Progenitor cell of endocrine pancreas (in vitro differentiated cells): ENCODE measurements at places on chromosomes 11 and 22. TPM values are rescaled to one million over a fixed set of nuclear protein-coding genes. Genes with fewer than 3 reads are reported as not detected.

The ACCS gene
- 30.5 and 33.5 TPM in 2 replicates for total RNA-seq

The RIMBP3B gene
- 0.65 and 1.3 TPM in 2 replicates for total RNA-seq

The SYT8 gene
- 0.69 and 1.5 TPM in 2 replicates for total RNA-seq

The ROBO4 gene
- total RNA-seq = not detected in 2 replicates

The CLCF1 gene
- 5.4 and 6.9 TPM in 2 replicates for total RNA-seq

The CNGA4 gene
- 2.0 and 2.1 TPM in 2 replicates for total RNA-seq

The PARVG gene
- total RNA-seq = 0.22 TPM in 1 of 2 replicates, not detected in the other

The SEZ6L gene
- total RNA-seq = 25.3 and 26.2 TPM in 2 replicates

The TMEM151A gene
- 0.33 and 0.57 TPM in 2 replicates for total RNA-seq

The TRMT2A gene
- 78.5 and 86.5 TPM in 2 replicates for total RNA-seq

The METTL15 gene
- total RNA-seq = 16.7 and 17.2 TPM in 2 replicates

The OTOG gene
- 0.78 and 1.5 TPM in 2 replicates for total RNA-seq

DNA sequence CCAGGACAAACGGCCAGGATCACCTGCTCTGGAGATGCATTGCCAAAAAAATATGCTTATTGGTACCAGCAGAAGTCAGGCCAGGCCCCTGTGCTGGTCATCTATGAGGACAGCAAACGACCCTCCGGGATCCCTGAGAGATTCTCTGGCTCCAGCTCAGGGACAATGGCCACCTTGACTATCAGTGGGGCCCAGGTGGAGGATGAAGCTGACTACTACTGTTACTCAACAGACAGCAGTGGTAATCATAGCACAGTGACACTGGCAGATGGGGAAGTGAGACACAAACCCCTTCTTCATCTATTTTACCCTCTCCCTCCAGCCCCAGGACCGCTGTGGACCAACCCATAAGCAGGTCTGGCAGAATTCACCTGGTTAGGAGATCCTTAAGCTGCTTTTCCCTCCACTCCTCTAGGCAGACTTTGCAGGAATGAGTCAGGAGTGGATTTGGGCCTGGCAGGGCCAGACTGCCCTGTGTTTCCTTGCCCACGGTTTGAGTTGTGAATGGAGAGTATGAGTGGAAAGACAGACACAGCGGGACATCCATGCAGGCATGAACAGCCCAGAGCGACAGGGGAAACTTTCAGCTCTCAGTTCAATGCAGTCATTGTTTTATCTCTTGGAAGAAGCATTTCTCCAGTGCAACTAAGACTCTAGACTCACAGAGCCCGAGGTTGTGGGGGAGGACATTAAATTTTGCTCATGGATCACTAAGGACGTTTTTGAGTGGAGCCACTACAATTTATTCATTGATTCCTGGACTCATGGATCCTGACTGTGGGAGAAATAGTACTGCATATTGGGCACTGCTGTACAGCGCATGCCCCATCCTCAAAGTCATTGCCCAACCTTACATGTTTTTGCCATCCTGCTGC lies 75.3 kb upstream of the IGLL5 start:
- no peak overlapping the region for H3K27ac ChIP-seq
- peaks cover 13% of the 10 kb centered on the region for H3K4me1 ChIP-seq
- no peak for DNase-seq
- H3K4me3 ChIP-seq = no peak overlapping the region
- H3K27me3 ChIP-seq = peaks cover 17% of the 10 kb centered on the region

- H3K27me3 ChIP-seq = peaks cover 49% of the 10 kb centered on the region
- no peak for DNase-seq
- H3K4me3 ChIP-seq = no peak overlapping the region
- H3K4me1 ChIP-seq = peaks cover 9% of the 10 kb centered on the region
- H3K27ac ChIP-seq = no peak overlapping the region
These were observed 39.7 kb downstream of the FLI1 start for GRCh38 chr11:128733440-128734102.

- H3K4me3 ChIP-seq = no peak overlapping the region
- DNase-seq = no peak
- H3K27me3 ChIP-seq = no peaks in the 10 kb centered on the region
- H3K27ac ChIP-seq = no peak overlapping the region
These were observed 29.7 kb upstream of the PRODH start for GRCh38 chr22:18965526-18966421.

- no peak overlapping the region for H3K4me3 ChIP-seq
- H3K4me1 ChIP-seq = peaks cover under 1% of the 10 kb centered on the region
- DNase-seq = no peak
- H3K27me3 ChIP-seq = peaks cover 49% of the 10 kb centered on the region
These were observed 305.4 kb downstream of the ST3GAL4 start for GRCh38 chr11:126660761-126661425.

DNA sequence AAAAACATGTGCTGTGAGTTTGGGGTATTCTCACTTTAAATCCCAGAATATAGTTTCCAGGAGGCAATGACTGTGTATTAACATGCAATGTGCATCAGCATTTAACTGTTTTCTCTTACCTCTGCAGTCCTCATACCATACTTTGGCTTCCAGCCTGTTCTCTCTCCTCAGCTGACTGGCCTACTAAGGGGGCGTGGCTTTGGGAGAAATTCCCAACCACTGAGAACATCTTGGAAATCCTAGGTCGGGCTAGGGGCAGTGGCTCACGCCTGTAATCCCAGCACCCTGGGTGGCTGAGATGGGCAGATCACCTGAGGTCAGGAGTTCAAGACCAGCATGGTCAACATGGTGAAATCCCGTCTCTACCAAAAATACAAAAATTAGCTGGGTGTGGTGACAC lies 13.5 kb upstream of the ZC3H12C start:
- H3K4me3 ChIP-seq = no peak overlapping the region
- no peaks in the 10 kb centered on the region for H3K27me3 ChIP-seq
- H3K36me3 ChIP-seq = no peaks in the 10 kb centered on the region
- H3K4me1 ChIP-seq = peaks cover 12% of the 10 kb centered on the region
- no peak overlapping the region for H3K27ac ChIP-seq

DNA sequence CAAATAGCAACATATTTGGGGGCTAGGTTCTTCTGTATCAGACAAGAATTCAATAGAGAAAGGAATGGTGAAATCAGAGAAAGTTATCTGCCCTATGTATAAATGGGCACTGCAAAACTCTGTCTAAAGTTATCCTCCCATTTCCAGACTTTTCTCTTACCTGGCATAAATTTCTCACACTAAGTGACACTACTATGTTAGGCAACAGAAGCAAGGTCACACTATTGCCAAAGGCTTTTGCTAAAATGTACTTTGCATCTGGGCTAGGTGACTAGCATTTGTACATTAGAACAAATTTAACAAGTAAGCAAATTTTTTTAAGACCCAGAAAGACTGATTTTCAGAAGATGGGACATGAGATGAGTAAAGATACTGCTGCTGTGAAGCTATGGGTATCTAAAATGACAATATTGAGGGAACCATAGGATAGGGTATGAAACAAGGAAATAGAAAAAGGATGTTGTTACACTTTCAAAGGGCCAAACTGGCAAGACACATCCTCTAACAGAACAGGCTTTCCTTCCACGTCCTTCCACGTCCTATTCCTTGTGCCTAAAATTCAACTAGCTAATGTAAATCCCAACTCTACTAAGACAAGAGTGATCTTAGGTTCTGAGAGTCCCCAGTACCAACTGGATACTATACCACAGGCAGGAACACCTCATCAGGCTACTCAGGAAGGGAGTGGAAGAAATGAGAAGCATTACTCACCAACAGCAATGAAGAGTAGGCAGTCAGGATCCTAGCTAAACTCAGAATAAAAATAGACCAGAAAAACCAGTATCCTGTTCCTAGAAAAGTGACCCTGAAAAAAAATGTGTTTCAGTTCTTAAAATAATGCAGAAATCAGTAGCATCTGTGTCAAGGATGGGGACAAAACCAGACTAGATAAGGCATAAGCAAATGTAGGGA lies 22.6 kb downstream of the GDPD4 start:
- no peak for DNase-seq
- H3K4me1 ChIP-seq = no peaks in the 10 kb centered on the region
- no peak overlapping the region for H3K27ac ChIP-seq
- H3K36me3 ChIP-seq = no peaks in the 10 kb centered on the region

DNA sequence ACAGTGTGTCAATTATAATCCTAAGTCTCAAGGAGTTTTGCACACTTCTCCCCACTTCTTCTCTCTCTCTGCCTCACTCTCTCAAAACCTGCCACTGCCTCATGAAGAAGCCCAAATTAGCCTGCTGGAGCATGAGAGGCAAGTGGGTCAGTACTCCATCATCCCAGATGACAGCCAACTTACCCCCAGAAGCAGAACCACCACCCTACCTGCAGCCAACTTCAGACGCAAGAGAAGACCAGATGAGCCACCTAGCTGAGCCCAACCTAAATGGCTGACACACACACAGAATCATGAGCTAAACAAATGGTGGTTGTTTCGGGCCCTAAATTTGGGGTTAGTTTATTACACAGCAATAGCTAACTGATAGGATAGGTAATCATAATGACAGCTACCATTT lies 61.2 kb downstream of the CD82 start:
- no peak overlapping the region for H3K4me3 ChIP-seq
- no peaks in the 10 kb centered on the region for H3K36me3 ChIP-seq
- DNase-seq = no peak
- H3K4me1 ChIP-seq = peaks cover 9% of the 10 kb centered on the region

- no peaks in the 10 kb centered on the region for H3K36me3 ChIP-seq
- H3K4me3 ChIP-seq = no peak overlapping the region
- H3K27me3 ChIP-seq = peaks cover 3% of the 10 kb centered on the region
- H3K4me1 ChIP-seq = no peaks in the 10 kb centered on the region
- H3K27ac ChIP-seq = no peak overlapping the region
- DNase-seq = no peak
These were observed 29.9 kb upstream of the CSNK2A3 start for GRCh38 chr11:11382858-11383532.

GRCh38 chr11:2947744-2948143 lies 18.5 kb upstream of the PHLDA2 start:
- H3K4me1 ChIP-seq = peaks cover 5% of the 10 kb centered on the region
- no peak overlapping the region for H3K4me3 ChIP-seq
- peaks cover 27% of the 10 kb centered on the region for H3K36me3 ChIP-seq
- no peaks in the 10 kb centered on the region for H3K27me3 ChIP-seq
- no peak overlapping the region for H3K27ac ChIP-seq
- DNase-seq = no peak

- no peak overlapping the region for H3K27ac ChIP-seq
- DNase-seq = no peak
- no peaks in the 10 kb centered on the region for H3K4me1 ChIP-seq
- H3K36me3 ChIP-seq = no peaks in the 10 kb centered on the region
- no peak overlapping the region for H3K4me3 ChIP-seq
These were observed 30.4 kb downstream of the POU2F3 start for GRCh38 chr11:120270386-120270785.

GRCh38 chr11:74196781-74197486 lies 25.8 kb downstream of the PPME1 start:
- no peak overlapping the region for H3K27ac ChIP-seq
- H3K36me3 ChIP-seq = peaks cover 13% of the 10 kb centered on the region

GRCh38 chr11:97937501-97937900 lies 1083.2 kb upstream of the CNTN5 start:
- no peak for DNase-seq
- H3K4me3 ChIP-seq = no peak overlapping the region
- H3K4me1 ChIP-seq = no peaks in the 10 kb centered on the region
- no peaks in the 10 kb centered on the region for H3K36me3 ChIP-seq
- H3K27me3 ChIP-seq = no peaks in the 10 kb centered on the region

GRCh38 chr11:74815966-74816365 lies 67.3 kb downstream of the RNF169 start:
- no peak overlapping the region for H3K4me3 ChIP-seq
- no peaks in the 10 kb centered on the region for H3K27me3 ChIP-seq
- H3K4me1 ChIP-seq = peaks cover 12% of the 10 kb centered on the region

- peaks cover 9% of the 10 kb centered on the region for H3K27me3 ChIP-seq
- H3K36me3 ChIP-seq = peaks cover 4% of the 10 kb centered on the region
- no peak for DNase-seq
- no peak overlapping the region for H3K4me3 ChIP-seq
- no peak overlapping the region for H3K27ac ChIP-seq
These were observed 27.9 kb downstream of the PIWIL4 start for GRCh38 chr11:94595076-94595475.

DNA sequence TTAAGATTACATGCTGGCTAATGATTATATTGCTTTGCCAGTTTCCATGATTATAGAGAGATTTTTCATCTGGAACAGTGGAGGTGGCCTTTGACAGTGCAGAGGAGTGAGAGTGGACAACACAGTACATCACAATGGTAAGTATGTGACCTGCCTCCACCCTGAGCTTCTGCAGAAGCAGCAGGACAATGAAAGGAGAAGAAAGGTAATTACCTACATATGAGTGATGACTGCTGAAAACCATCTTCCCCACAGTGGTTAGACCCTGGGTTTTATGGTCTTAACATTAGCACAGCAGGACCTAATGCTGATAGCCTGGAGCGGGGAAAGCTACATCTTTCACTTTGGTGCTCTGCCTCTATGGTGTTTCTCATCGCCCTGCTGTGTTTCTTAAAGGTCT lies 454.7 kb upstream of the DDI1 start:
- no peaks in the 10 kb centered on the region for H3K36me3 ChIP-seq
- DNase-seq = no peak
- H3K27ac ChIP-seq = no peak overlapping the region
- no peaks in the 10 kb centered on the region for H3K27me3 ChIP-seq
- no peak overlapping the region for H3K4me3 ChIP-seq

DNA sequence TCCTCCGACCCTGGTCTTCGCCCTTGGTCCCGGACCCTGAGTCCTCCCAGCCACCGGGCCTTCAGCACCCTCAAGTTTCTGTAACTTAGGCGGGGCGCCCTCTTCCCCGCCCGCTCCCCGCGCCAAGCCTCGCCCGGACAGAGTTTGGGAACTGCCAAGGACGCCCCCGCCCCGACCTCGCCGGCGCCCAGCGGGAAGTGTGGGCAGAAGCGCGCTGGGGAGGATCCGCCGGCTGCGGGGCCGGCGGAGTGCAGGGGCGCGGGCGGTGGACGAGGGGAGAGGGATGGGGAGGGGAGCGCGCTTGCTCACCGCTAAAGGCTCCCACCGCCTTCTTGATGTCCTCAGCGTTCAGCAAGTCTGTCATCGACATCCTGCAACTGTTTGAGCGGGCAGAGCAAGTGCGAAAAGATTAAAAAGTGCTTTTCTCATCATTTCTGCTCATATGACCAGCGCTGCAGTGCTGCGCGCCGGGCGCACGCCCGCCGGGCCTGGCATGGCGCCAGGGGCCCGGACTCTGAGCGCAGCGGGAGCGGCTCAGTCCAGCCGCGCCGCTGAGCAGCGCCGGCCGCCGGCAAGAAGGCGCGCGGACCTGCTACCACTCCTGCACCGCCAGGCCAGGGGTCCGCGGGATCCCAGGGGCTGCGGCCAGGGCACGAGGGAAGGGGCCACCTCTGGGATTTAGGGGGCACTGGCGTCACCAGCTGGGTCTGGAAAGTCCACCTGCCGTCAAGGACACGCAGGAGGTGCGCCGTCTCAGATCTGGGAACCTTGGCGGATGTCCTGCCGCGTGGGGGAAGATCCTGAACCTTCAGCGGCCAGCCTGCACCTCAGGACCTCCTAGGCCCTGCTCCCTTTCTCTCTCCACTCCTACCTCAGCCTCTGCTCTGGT lies at the start of gene PVALB:
TSS of gene PVALB (minus strand) at position 400 of the 889 bp plus-strand sequence. CDS start at position 370, 30 bp downstream.
- H3K36me3 ChIP-seq = no peaks in the 10 kb centered on the region
- H3K4me3 ChIP-seq = no peak within 1 kb of the TSS
- H3K4me1 ChIP-seq = no peaks in the 10 kb centered on the region
- H3K27ac ChIP-seq = no peak within 1 kb of the TSS

DNA sequence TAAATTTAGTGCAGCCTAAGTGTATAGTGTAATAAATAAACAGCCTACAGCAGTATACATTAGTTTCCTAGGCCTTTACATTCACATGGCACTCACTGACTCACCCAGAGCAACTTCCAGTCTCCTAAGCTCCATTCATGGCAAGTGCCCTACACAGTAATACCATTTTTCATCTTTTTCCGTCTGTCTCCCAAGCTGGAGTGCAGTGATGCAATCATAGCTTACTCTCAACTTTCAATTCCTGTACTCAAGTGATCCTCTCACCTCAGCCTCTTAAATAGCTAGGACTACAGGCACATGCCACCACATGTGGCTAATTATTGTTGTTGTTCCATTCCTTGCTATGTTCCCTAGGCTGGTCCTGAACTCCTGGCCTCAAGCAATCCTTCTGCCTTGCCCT lies 54.4 kb downstream of the FCHSD2 start:
- H3K27me3 ChIP-seq = no peaks in the 10 kb centered on the region
- H3K36me3 ChIP-seq = no peaks in the 10 kb centered on the region
- no peak overlapping the region for H3K4me3 ChIP-seq
- H3K4me1 ChIP-seq = peaks cover 2% of the 10 kb centered on the region
